ENCODE measurements at places on chromosomes 13 and 19.
A peak's percentile ranks its signal among the peaks of the same experiment; 100 is the strongest.

- no peak for DNase-seq
Measured at GRCh38 chr13:99294198-99294597, 13.0 kb downstream of the GPR183 start.

DNA sequence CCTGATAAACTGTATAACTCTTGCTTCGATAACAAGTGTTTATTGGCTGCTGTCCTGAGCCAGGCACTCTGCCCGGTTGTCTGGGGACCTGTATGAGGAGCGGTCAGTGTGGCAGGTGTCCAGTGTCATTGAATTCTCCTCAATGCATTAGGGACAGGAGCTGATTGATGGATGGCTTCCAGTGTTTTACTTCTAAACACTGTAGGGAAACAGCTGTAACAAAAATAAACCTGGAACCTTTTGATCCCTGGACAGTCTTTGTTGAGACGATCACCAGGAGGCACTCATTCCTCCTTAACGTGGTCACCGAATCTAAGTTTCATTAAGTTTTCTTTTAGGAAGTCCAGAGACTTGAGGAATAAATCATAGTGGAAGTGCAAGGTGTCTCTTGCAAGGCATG, 17.9 kb downstream of the UBAC2 start:
- no peak for DNase-seq

- DNase-seq: peak; percentile 23
Measured at GRCh38 chr19:56566904-56567273, 379 bp upstream of the ZNF470 start.

- no peak for DNase-seq
Measured at GRCh38 chr19:30853036-30853435, 480.9 kb downstream of the ZNF536 start.

Measured in urothelium cell line (cell line).